Cerebellum (tissue), 4 donors: ENCODE measurements at places on chromosomes 3 and 15. TPM values are rescaled to one million over a fixed set of nuclear protein-coding genes. Genes with fewer than 3 reads are reported as not detected.

Gene STRC
- total RNA-seq: 1.4 TPM

Gene FLNB
- 57.6 TPM for total RNA-seq

Gene CLDN16
- not detected for total RNA-seq

Gene C3orf52
- total RNA-seq: 1.00 TPM

Gene TMC3
- 0.09 TPM for total RNA-seq

Gene HYAL1
- total RNA-seq: 2.1 TPM
